Sigmoid colon (tissue), 7 donors: ENCODE measurements at places on chromosomes 2 and 18.

- no peak for DNase-seq
Observed at GRCh38 chr2:47735136-47735869, 47.6 kb upstream of the MSH6 start.

GRCh38 chr2:181614874-181615638, 41.8 kb downstream of the CERKL start:
- no peak for DNase-seq

- no peak for DNase-seq
Observed at GRCh38 chr18:47983946-47984345, 53.5 kb upstream of the SMAD2 start.

GRCh38 chr18:77086656-77087392, 45.8 kb downstream of the MBP start:
- DNase-seq: no peak

DNA sequence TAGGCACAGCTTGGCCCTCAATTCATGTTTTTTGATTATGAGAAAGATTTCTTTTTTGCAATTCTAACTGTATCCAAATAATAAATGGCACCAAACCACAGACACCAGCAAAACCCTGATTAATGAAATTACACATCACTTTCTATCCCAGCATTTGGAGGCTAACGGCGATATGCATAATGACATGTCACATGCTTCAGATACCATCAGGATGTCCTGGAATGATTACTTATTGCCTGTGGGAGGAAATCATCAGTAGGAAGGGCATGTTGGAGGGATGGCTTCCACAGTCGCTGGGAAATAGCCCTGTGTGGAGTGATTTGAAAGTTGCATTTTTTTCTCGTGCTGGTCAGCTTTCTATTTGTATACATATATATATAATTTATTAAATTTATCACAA, 121.7 kb downstream of the CMPK2 start:
- DNase-seq: no peak

DNA sequence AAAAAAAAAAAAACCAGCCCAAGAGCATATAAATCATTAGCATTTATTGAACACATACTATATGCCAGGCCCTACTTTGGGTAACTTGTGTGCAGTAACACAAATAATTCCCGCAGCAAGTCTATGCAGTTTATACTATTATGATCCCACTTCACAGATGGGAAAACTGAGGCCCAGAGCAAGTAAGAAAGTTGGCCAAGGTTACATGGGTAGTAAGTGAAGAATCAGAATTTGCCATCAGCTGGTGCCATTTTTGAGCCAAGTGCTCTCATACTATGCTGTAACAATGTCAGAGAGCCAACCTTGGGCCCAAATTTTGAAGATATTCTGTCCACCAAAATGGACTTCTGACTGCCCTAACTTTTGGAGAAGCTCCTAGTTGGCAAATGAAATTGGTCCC, 13.5 kb upstream of the PSD4 start:
- no peak for DNase-seq

- no peak for DNase-seq
Observed at GRCh38 chr2:128343459-128343858, 24.8 kb upstream of the HS6ST1 start.

DNA sequence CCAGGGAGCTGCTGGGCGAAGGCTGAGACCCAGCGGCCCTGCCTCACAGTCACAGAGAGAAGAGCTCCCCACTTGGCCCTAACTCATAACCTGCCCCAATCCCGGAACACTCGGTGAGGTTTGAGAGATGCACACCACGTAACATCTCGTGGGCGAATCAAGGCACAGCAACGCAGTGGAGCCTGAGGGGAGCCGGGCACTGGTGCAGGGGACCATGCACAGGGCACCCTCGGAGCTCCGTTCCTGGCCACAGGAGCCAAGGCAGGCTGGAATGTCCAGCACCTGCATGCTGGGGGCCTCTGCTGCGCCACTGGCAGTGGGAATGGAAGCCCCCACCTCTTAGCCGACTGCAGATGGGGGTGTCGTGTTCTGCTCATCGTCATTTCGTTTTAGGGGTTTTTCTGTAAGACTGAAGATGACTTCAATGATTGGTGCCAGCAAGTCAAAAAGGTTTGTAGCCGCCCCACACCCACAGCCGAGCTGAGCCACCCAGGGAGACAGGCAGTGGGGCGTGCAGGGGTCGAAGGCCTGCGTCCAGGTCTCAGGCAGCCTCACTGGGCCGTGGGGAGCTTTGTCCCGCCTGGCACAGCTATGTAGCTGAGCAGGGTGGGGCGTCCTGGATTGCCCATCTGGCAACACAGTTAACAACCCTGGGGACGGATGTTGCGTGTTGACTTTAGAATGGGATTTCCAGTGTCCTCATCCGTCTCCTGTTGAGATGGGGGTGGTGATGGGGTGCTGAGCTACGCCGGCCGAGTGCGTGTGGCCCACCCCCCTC, 16.1 kb downstream of the DTYMK start:
- DNase-seq: no peak

GRCh38 chr2:147538088-147538487, 306.7 kb upstream of the ACVR2A start:
- no peak for DNase-seq

GRCh38 chr2:178530625-178531142, 50.4 kb downstream of the PLEKHA3 start:
- no peak for DNase-seq

- peak; percentile 72 for DNase-seq
Observed at GRCh38 chr2:72148837-72149555, 1.3 kb upstream of the CYP26B1 start.

DNA sequence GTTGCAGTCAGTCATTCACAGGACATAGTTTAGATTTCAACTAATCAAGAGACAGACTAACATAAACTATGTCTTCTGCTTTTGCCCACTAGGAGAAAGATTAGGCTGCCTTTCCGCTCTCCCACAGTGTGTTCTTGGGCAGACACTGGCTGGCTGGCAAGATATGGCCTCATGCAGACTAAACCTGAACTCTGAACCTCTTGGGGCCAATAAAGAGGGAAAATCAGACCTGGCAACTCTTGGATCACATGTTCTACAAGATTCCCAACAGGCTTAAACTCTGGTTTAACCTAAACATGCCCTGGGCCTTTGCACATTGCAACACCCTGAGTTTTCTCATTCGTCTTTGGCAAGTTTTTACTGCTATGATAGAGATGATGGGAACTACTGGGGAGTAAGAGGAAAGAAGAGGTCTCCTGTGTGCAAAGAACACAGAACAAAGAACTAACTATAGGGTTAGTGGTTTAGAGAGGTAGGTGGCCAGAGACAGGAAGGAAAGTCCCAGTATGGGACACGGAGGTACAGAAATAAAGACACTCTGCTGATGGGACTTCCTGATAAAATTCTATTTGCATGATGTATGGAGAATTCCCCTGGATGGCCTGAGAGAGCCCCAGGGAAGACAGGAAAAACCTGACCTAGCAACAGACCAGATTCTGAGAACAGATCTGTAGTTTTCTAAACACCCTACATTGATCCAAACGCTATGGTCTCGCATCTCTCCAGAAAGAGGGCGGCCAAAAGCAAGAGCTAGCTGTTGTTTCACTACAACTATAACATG, 2.0 kb upstream of the ATRAID start:
- DNase-seq: peak; percentile 2

DNA sequence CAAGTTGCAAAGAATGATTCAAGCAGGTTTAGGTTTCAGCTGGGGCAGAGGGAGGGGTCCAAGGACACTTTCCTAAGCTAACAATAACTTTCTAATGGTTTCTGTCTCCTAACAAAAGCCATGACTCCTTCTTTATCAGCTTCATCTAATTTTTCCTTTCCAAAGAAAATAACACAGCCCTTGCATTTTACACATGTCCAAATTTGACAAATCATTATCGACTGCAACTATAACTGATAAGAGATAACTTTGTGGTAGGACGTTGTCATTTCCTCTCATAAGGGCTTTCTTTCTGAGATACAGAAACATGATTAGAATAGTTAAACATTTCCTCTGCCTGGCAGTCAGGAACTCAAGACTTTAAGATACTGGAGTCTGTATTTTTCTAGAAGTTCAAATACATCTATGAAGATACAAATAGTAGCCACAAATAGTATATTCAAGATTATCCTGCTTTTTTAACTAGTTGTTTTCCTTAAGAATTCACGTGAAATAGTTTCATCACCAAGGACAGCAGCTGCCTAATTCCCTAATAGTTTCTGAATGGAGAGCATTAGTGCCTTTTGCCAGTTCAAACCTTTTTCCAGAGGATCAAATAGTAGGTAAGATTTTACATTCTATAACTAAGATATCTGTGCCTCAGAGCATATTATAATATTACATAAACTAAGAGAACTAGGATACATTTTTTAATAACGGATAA, 263.2 kb downstream of the EXOC6B start:
- no peak for DNase-seq
